GM23338 (cell line): ENCODE measurements at places on chromosomes 3 and 15. TPM values are rescaled to one million over a fixed set of nuclear protein-coding genes. Genes with fewer than 3 reads are reported as not detected.

DNA sequence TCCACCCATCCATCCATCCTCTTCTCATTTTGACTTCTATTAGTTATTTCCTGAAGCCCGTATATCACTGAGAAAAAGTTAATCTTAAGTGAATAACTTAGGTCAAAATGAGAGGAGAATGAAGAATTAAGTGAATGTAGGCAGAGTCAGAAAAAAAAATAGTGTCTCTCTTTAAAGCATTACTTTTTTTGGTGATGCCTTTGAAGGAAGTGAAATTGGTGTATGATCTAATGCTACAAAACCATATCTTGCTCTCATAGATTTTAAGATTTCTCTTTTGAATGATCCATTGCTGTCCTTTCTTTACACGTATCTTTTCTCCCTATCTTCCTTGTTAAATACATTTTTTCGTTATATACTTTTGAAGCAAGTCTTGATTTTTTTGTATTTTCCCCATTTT lies 23.4 kb downstream of the FNDC3B start:
- peaks cover 22% of the 10 kb centered on the region for H3K4me1 ChIP-seq
- no peaks in the 10 kb centered on the region for H3K27me3 ChIP-seq
- no peak for DNase-seq

GRCh38 chr15:86055688-86056087 lies 24.0 kb upstream of the AGBL1 start:
- H3K4me1 ChIP-seq = peaks cover 5% of the 10 kb centered on the region; the same call in 1 of the 2 replicates
- H3K27me3 ChIP-seq = no peaks in the 10 kb centered on the region
- no peak for DNase-seq
- no peak overlapping the region for H3K27ac ChIP-seq
- no peaks in the 10 kb centered on the region for H3K36me3 ChIP-seq

- H3K27ac ChIP-seq = no peak overlapping the region
- no peak overlapping the region for H3K4me3 ChIP-seq
- no peak for DNase-seq
- H3K36me3 ChIP-seq = no peaks in the 10 kb centered on the region
Measured at GRCh38 chr3:89434621-89435380, 327.4 kb downstream of the EPHA3 start.

DNA sequence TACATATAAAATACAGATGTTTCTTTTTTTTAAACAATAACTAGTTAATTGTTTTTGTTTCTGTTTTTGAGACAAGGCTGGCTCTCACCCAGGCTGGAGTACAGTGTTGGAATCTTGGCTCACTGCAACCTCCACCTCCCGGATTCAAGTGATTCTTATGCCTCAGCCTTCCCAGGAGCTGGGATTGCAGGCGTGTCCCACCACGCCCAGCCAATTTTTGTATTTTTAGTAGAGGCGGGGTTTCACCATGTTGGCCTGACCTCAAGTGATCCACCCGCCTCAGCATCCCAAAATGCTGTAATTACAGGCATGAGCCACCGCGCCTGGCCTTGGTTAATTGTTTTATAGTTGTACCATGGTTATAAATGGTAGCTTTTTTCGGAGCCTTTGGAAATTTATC lies 72.3 kb downstream of the PIAS1 start:
- H3K36me3 ChIP-seq = no peaks in the 10 kb centered on the region
- H3K27ac ChIP-seq = 0 out of 2 replicates have a peak overlapping the region, but pooled peaks have one; percentile 14
- no peaks in the 10 kb centered on the region for H3K27me3 ChIP-seq
- DNase-seq = no peak
- H3K4me3 ChIP-seq = no peak overlapping the region

GRCh38 chr3:151875759-151876158 lies 2.3 kb downstream of the SUCNR1 start:
- no peak for DNase-seq
- no peaks in the 10 kb centered on the region for H3K4me1 ChIP-seq
- H3K36me3 ChIP-seq = no peaks in the 10 kb centered on the region
- H3K4me3 ChIP-seq = no peak overlapping the region
- no peak overlapping the region for H3K27ac ChIP-seq

- H3K27ac ChIP-seq = no peak overlapping the region
- H3K4me1 ChIP-seq = no peaks in the 10 kb centered on the region
- no peaks in the 10 kb centered on the region for H3K27me3 ChIP-seq
- H3K36me3 ChIP-seq = no peaks in the 10 kb centered on the region
- DNase-seq = peak; percentile 55
- H3K4me3 ChIP-seq = no peak overlapping the region
Measured at GRCh38 chr15:55824857-55825613, 82.1 kb upstream of the PRTG start.

DNA sequence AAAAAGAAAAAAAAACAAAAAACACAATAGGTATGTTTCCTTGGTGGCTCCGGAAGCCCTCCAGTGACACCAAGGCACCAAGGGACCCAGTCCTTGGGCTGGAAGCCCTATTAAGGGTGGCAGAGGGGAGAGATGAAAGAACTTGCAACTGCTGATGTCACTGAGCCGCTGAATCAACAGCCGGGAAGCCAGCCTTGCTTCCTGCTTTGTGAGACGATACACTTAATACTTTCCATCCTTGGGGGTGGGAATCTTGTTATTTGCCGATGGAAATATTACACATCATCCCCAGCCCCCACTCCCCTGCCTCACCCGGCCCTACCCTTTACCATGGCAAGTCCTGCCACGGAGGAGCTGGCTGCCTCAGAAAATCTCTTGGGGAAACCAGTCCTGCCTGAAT lies 5.6 kb upstream of the ISLR2 start:
- peaks cover 60% of the 10 kb centered on the region for H3K27me3 ChIP-seq
- H3K27ac ChIP-seq = no peak overlapping the region
- no peak overlapping the region for H3K4me3 ChIP-seq
- no peaks in the 10 kb centered on the region for H3K36me3 ChIP-seq
- H3K4me1 ChIP-seq = peaks cover 34% of the 10 kb centered on the region

DNA sequence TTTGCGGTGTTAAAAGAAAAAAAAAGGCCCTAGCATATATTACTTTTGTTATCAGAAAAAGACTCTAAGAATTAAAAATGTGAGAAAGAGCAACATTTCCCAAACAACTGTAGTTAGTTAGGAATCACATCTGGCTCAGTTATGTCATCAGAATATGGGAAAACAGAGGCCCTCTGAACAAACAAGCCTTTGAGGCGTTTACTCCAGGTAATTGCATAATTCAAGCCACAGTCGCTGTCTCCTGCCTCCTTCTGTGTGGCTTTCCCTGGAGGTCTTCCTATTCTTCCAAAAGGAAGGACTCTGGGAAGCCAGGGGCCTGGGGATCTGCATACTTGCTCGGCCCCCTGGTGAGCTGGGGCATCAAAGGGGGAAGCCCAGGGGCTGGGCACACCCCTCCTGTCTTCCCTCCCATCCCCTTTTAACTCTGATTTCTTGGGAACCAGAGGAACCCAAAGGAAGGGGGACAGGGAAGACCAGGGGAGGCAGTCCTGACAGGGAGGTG lies 3.7 kb upstream of the FAM107A start:
- H3K27me3 ChIP-seq = peaks cover 19% of the 10 kb centered on the region
- peaks cover 34% of the 10 kb centered on the region for H3K4me1 ChIP-seq
- H3K27ac ChIP-seq = peak overlapping the region; percentile 43
- DNase-seq = peak; percentile 44

DNA sequence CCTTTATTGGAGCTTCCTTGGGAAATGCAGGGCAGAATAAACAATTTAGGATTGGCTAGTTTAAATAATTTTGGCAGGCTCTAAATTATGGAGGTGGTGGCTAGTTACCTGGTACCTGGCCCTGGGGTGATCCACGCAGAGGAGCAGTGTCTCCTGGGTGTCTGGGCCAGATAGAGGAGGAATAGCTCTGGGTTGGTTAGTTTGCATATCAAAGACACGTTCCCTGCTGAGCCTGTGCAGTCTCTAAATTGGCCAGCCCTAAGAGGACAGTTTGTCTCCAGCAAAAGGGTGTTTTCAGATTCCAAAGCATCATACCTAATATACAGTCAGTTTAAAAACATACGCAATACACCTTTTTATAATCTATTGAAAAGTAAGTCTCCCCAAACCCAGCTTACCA lies 333.3 kb upstream of the TPM1 start:
- no peak overlapping the region for H3K27ac ChIP-seq
- no peaks in the 10 kb centered on the region for H3K27me3 ChIP-seq
- H3K36me3 ChIP-seq = 0 out of 2 replicates have a peak, but pooled peaks cover 1% of the 10 kb centered on the region

DNA sequence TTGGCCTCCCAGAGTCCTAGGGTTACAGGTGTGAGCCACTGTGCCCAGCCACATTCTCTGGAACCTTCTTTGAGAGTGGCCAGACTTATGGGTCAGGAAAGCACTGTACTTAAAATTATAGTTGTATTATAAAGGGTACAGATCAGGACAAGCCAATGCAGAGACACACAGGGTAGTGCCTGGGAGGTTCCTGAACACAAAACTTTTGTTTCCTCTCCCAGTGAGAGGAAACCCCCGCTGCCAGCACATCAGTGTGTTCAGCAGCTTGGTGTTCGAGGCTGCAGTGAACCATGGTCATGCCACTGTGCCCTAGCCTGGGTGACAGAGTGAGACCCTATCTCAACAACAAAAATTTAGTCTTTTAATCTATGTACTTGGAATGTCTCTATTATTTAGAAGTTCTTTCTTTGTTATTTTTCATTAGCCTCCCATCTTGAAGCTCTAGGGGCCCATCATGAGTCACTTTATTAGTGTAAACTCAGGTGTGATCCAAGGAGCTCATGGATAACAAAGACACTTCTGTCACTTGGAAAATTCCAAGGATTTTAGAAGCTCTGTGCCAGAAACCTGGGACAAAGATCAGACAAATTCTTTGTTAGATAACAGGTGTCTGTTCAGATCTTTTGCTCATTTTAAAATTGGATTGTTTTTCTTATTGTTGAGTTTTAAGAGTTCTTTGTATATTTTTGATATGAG lies 7.8 kb downstream of the BLOC1S6 start:
- H3K4me3 ChIP-seq = no peak overlapping the region
- H3K27ac ChIP-seq = no peak overlapping the region
- H3K27me3 ChIP-seq = no peaks in the 10 kb centered on the region
- H3K36me3 ChIP-seq = 0 out of 2 replicates have a peak, but pooled peaks cover 5% of the 10 kb centered on the region

- H3K27me3 ChIP-seq = peaks cover 15% of the 10 kb centered on the region
- no peaks in the 10 kb centered on the region for H3K36me3 ChIP-seq
- H3K4me1 ChIP-seq = peaks cover 4% of the 10 kb centered on the region; the same call in 1 of the 2 replicates
- H3K27ac ChIP-seq = no peak within 1 kb of the TSS
Measured at GRCh38 chr3:32391643-32392535, at the start of gene CMTM7. CMTM7 (plus strand) TSS chr3:32391853; CDS start chr3:32391907, 54 bp downstream.

GRCh38 chr3:186967686-186968085 lies 37.4 kb downstream of the ST6GAL1 start:
- no peaks in the 10 kb centered on the region for H3K27me3 ChIP-seq
- H3K36me3 ChIP-seq = no peaks in the 10 kb centered on the region; the same call in 1 of the 2 replicates
- no peak for DNase-seq
- no peak overlapping the region for H3K4me3 ChIP-seq
- peaks cover 43% of the 10 kb centered on the region for H3K4me1 ChIP-seq

GRCh38 chr15:59166601-59167265 lies 39.9 kb upstream of the LDHAL6B start:
- no peak for DNase-seq
- 0 out of 2 replicates have a peak, but pooled peaks cover 10% of the 10 kb centered on the region for H3K36me3 ChIP-seq
- no peak overlapping the region for H3K4me3 ChIP-seq
- H3K27me3 ChIP-seq = no peaks in the 10 kb centered on the region
- H3K27ac ChIP-seq = 0 out of 2 replicates have a peak overlapping the region, but pooled peaks have one; percentile 70

DNA sequence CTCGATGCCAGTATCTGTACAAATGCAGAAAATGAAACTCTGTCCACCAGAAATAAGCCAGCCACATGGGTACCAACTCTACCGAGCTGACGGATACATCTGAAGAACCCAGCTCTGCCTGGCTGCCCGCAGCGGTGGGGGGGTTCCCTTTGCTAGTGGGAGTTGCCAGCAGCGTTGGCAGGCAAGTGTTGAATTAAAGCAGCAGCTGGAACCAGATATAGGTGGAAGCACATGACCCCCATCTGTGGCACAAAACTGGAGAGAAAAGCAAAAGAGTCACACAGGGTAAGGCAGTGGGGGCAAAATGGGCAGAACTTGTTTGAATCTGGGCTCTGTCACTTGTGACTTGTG lies 17.9 kb downstream of the CRYGS start:
- DNase-seq = no peak
- peaks cover 24% of the 10 kb centered on the region; the same call in 1 of the 2 replicates for H3K4me1 ChIP-seq
- H3K36me3 ChIP-seq = no peaks in the 10 kb centered on the region
- no peaks in the 10 kb centered on the region for H3K27me3 ChIP-seq

GRCh38 chr3:183378008-183378407 lies 50.4 kb downstream of the MCF2L2 start:
- H3K36me3 ChIP-seq = no peaks in the 10 kb centered on the region; the same call in 1 of the 2 replicates
- H3K27ac ChIP-seq = no peak overlapping the region
- H3K27me3 ChIP-seq = no peaks in the 10 kb centered on the region
- DNase-seq = no peak
- H3K4me1 ChIP-seq = no peaks in the 10 kb centered on the region

- H3K27me3 ChIP-seq = no peaks in the 10 kb centered on the region
- H3K36me3 ChIP-seq = no peaks in the 10 kb centered on the region
- no peaks in the 10 kb centered on the region for H3K4me1 ChIP-seq
- no peak overlapping the region for H3K27ac ChIP-seq
Measured at GRCh38 chr3:141764986-141765385, 1.8 kb downstream of the GRK7 start.

Gene C3orf49
- total RNA-seq = not detected in 2 replicates

Gene EFHB
- 0.35 and 1.0 TPM in 2 replicates for total RNA-seq

Gene DAPK2
- total RNA-seq = 3.1 and 3.9 TPM in 2 replicates

Gene C2CD4B
- total RNA-seq = 1.3 and 1.5 TPM in 2 replicates

Gene PPP4R2
- total RNA-seq = 62.7 and 72.1 TPM in 2 replicates

Gene MAGI1
- total RNA-seq = 63.8 and 71.2 TPM in 2 replicates

Gene PLSCR1
- 70.2 and 78.3 TPM in 2 replicates for total RNA-seq

Gene ABI3BP
- total RNA-seq = 0.39 and 0.42 TPM in 2 replicates

Gene GLDN
- total RNA-seq = 1.2 and 1.5 TPM in 2 replicates

Gene TRMT10C
- 59.7 and 61.9 TPM in 2 replicates for total RNA-seq

Gene CCDC54
- total RNA-seq = not detected in 2 replicates
